ENCODE measurements at places on chromosomes 12 and 14.
A peak's percentile ranks its signal among the peaks of the same experiment; 100 is the strongest.

DNA sequence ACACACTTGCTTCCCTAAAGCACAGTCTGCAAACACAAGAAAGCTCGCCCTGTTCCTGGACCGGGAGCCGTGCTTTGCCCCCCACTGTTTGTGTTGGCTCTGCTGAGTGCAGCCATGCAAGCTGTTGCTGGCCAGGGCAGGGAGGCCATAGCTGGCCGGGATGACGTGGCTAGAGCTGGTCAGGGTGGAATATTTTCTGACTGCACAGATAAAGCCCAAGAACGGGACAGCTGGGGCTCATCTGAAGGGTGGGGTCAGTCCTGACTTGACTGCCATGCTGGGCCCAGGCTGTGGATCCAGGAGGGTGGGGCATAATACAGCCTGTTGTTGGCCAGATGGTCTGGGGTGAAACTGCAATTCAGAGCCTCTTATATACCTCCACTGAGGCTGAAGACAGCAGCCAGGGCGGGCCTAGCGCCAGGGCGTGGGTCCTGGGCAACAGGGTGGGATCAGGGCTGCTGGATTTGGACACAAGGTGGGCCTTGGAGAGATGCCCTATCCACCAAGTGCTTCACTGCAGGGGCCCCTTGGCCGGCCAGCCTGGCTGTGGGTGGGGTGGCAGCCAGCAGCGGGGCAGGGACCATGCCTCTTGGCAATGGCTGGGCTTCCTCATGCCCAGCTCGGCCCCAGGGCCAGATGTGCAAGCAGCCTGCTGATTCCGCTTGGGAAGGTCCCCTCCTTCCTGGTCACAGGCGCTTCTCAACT lies 14.8 kb downstream of the KMT5A start:
- DNase-seq = peak; percentile 66

GRCh38 chr12:131710464-131711457 lies at the start of gene SFSWAP:
Gene SFSWAP, plus strand, starts transcription at chr12:131711090. Its CDS starts 140 bp downstream, at chr12:131711230.
- DNase-seq = peak; percentile 70

- DNase-seq = no peak
Measured at GRCh38 chr12:58847901-58848600, 72.3 kb downstream of the LRIG3 start.

DNA sequence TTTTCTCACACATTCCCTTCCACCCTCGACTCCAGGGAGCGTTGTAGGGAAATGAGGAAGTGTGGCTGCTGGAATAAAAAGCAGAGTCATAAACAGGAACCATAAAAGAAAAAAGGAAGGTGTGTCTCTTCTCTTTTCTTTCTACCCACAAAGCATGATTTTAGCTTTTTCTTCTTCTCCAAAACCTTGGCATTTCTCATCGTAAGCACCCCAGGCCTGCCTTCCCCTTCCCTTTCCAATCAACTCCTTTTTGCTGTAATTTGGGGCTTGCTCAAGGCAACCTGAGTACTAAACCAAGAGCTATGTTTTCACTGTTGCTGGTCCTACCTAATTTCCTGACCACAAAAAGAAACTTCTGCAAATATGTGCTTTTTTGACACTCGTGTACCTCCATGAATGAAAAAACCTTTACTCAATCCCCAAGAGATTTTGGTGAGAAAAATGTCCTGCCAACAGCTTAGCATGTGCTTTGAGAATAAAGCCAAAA lies 9.2 kb downstream of the PLBD1 start:
- no peak for DNase-seq

DNA sequence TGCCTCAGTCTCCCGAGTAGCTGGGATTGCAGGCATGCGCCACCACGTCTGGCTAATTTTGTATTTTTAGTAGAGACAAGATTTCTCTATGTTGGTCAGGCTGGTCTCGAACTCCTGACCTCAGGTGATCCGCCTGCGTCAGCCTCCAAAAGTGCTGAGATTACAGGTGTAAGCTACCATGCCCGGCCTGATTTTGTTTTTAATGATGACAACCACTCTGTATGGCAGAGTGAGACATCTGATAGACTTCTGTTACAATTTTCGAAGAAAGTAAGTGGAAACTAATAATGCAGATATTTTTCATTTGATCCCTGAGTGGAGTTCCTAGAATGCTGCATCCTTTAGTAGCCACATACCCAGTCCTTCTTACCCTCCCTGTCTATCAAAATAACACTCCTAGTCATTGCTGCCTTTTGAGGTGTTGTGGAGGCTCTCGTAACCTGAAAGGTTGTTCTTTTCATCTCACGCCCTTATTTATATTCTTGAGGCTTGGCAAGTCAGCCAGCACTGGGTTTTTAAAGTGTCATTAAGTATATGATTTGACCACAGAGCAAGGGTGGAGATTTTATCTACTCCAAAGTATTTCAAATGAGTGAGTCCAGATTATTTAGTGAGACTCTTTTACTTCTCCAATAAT lies 5.9 kb upstream of the EID3 start:
- no peak for DNase-seq

- no peak for DNase-seq
Measured at GRCh38 chr14:85428926-85429325, 101.0 kb upstream of the FLRT2 start.

DNA sequence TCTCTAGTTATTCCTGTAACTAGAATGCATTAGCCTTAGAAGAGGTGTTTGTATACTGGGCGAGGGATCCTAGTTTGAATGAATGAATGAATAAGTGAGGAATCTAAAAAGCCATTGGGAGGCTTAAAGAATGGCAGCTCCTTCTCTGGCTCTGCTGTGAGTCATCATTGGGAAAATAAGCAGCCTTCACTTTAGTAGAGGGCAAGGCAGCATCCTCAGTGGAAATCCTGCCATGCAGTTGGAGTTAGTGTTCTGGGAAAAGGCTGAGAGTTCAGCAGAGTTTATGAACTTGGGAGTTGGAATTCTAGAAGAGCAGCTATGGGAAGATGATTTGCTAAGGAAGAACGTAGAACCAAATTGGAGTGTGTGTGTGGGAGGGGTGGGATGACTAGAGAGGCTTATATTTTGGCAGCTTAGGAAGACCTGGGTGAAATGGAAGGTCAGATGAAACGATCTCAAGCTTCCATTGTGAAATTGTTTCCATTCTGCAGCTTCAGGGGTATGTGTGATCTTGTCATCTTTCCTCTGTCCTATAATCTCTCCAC lies 120.8 kb downstream of the PTCSC3 start:
- DNase-seq = no peak

- peak; percentile 72 for DNase-seq
Measured at GRCh38 chr14:34874386-34875030, 652 bp downstream of the BAZ1A start.

DNA sequence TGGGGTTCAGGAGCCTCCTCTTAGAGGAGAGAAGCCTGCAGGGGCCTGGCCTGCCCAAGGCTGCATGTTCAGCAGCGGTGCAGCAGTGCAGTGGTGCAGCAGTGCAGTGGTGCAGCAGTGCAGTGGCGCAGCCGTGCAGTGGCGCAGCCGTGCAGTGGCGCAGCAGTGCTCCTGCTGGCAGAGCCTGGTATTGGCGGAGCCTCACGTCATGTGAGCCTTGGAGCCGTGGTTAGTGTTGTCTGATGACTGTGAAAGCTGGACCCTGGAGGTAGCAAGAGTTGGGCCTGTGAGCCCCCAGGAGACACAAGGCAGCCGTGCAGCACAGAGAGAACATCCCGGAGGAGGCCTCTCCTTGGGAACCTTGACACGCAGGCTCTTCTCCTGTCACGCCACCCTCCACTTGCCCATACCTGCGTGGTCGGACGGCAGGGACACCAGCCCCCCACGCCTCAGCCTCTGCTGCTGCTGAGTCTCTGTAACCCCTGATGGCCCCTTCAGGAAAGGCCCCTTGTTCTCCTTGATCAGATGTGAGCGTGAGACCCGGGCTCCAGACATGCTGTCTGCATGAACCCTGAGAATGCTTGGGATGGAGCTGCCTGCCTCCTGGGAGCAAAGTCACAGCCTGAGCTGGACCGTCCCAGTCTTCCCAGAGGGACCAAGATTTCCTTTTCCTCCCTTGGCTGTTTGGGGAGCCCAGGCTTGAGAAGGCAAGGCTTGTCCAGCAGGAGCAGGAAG lies 193.7 kb downstream of the KIF26A start:
- DNase-seq = no peak

Measured in ovary (tissue), 10 donors.